ENCODE measurements at places on chromosomes 6 and 20.

GRCh38 chr6:143399176-143399575, 51.3 kb downstream of the ADAT2 start:
- DNase-seq = no peak

DNA sequence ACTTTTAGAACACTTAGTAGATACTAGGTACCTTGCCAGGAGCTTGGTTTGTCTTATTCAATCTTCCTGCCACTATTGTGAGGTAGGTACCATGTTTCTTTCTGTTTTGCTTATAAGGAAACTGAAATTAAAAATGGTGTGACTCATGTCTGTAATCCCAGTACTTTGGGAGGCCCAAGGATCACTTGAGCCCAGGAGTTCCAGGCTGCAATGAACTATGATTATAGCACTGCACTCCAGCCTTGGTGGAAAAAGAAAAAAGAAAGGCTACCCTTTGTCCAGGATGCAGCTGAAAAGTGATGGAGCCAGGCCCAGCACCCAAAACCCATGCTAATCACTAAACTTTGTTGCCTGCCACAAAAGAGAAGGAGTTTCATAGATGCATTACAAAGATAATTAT, 34.1 kb upstream of the LAMA4 start:
- no peak for DNase-seq

DNA sequence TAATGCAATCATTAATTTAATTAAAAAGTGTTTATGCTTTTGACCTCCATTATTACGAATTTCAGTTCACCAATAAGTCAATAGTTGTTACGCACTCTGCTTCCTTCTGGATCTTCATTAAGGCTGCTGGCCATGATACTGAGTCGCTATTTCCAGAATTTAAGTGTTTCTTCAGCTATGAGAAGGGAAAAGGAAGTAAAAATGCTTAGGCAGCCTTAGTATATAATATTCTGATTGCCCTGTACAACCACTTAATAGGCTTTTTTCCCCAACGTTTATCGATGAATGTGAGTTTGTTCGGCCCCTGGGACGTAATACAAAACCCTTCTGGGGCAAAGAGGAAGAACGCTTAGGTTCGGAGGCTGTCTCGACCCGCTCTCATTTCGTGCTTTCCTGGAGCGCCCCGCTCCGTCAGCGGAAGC, 644 bp downstream of the OARD1 start:
- DNase-seq = no peak

GRCh38 chr6:127190552-127190951, 72.1 kb downstream of the RSPO3 start:
- no peak for DNase-seq

DNA sequence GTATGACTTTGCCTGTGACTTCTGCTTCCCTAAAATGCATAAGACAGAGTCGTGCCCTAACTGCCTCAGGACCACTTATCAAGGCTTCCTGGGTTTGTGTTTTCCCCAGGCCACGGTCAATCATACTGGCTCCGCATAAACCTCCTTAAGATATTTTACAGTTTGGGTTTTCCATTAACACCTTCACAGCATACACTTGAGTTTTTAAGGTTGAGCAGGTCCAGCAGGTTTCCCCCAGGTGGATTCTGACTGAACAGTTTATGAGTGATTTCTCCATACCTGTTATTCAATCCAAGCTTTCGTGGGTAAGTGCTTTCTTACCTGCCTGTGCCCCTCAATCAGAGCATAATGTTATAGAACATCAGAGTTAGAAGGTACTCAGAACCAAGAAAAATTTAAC, 39.3 kb downstream of the NINL start:
- no peak for DNase-seq

GRCh38 chr6:25710287-25710686, 44.3 kb upstream of the SLC17A4 start:
- no peak for DNase-seq

GRCh38 chr6:113690281-113691259, 166.6 kb upstream of the MARCKS start:
- DNase-seq = peak; percentile 57

Data from urothelium cell line (cell line).